Keratinocyte (primary cell): ENCODE measurements at places on chromosomes 12 and 14. TPM values are rescaled to one million over a fixed set of nuclear protein-coding genes. Genes with fewer than 3 reads are reported as not detected.

DNA sequence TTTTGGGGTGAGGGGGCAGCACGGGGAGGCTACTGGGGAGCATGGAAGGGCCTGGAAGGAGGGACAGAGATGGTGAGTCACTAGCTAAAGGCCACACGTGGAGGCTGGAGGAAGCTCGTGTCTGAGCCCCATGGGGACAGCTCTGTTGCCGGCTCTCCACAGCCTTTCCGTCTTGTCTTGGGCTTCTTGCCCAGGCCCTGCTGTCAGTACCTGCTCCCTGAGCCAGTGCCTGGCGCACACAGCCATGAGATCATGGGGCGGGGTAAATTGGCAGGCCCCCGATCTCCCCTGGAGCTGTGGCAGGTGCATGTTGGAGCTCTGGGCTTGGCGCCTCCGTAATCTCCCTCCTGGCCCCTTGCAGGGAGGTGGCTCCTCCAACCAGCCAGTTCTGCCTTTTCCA lies 16.1 kb upstream of the KRT80 start:
- DNase-seq, result no peak

GRCh38 chr12:25469368-25469767 lies 83.7 kb downstream of the LMNTD1 start:
- no peak for DNase-seq

- peak; percentile 70 for DNase-seq
Measured at GRCh38 chr12:123134271-123134671, 16.6 kb downstream of the PITPNM2 start.

SPTSSA gene
- 34.6 to 43.9 TPM (median 42.3 TPM) in 3 replicates for polyA plus RNA-seq

DNA sequence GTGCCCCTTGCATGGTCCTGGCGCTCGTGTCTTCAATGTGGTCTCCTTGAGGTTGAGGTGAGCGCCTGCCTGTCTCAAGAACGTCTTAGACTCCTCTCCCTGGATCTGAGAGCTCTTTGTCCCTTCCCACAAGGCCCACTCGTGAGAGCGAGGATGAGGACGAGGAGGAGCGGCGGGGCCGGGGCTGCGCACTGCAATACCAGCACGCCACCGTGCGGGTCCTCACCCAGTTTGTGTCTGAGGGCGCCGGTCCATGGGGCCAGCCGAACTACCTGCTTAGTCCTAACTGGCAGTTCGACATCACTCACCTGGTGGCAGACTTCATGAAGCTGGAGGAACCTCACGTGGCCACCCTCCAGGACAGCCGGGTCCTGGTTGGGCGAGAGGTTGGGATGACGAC lies 128.1 kb downstream of the SLC15A4 start:
- DNase-seq, result no peak

DNA sequence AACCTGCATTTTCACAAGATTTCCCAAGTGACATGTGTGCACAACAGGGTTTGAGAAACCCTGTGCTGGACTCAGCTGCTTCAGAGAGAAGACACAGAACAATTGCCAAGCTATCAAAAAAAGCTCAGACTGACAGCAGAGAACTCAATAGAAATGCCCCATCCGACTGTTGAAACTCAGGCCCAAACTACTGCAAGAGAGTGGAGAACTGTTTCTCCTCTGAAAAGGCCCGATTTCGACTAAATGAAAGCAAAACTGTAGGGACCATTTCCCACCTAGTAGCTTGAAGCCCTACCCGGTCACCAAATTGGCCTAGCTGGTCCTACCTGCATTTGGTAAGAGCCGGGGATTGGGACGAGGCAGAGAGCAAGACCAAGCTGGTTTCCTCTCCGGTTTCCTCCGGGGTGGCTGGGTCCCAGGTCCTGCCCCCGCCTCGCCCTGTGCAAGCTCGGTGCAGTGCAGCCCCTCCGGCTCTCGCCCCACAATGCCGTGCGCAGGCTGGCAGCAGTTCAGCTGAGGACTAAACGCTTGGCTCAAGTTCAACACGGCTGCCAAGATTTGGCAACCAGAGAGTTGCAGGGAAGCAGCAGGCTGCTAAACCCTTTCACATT lies 1180.6 kb downstream of the VRK1 start:
- peak; percentile 38 for DNase-seq

CCDC197 gene
- not detected in 3 replicates for polyA plus RNA-seq

DNA sequence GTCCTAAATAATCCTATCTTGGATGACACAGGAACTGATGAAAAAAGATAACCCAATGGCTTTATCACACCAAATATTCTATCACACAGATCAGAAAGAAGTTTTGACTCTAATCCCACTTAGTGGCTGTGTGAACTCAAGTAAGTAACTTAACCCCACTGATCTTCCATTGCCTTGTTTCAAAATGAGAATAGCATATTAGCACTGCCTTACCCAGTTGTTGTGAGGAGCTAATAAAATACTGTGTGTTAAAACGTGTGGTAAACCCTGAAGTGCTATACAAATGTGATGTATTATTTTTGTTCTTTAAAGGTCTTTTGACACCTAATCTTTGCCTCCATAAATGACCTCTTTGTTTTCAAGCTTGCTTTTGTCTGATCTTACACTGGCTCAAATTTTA lies 60.9 kb upstream of the ARID2 start:
- DNase-seq, result no peak

DNA sequence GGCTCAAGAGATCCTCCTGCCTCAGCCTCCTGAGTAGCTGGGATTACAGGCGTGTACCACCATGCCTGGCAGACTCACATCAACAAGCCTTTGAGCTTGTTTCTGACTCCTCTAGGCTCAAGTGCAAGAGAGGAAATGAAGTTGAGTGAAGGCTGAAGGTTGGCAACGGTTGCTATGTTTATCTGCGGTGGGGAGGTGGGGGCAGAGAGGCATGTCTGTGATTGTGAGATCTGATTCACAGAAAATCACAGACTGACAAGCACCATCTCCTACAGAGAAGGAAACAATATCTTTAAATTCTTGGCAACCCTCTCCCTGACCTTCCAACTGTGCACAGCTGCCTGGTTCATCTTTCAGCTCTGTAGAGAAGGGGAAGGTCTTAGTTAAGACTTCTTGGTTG lies 22.1 kb upstream of the NINJ2 start:
- no peak for DNase-seq

DNA sequence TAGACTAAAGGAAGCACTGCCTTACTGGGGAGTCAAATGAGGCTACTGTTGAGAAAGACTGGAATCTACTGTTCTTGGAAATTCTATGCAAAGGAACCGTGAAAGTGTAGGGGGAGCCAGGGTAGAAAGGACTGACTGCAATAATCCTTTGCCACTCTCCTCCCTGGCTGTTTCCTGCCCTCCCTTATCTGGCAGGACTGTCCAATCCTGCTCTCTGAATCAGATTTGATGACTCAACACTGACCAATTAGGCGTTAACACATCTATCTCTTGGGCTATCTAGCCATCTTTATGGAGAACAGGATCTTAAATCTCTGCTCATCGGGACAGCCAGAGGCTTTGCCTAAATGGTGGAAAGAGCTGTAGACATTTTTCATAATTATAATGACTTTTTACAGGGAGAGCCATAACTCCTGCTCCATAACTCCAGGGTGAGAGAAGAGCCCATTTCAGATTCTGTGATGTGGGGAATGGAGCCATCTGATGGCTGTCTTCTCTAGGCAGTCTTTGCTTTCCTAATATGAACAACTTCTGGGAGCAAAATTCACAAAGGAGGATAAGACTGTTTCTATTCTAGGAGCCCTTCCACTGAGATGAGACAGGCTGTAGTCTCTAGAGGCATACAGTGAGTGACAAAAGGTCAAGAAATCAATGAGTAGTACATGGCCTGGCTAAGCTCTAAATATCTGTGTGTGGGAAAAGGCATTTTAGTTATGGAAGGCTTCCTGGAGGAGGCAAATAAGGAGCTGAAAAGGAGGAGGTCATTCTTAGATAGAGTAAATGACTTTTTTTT lies 68.9 kb upstream of the CISTR start:
- DNase-seq, result no peak

- no peak for DNase-seq
Measured at GRCh38 chr14:68109132-68109900, 289.7 kb downstream of the RAD51B start.

DNA sequence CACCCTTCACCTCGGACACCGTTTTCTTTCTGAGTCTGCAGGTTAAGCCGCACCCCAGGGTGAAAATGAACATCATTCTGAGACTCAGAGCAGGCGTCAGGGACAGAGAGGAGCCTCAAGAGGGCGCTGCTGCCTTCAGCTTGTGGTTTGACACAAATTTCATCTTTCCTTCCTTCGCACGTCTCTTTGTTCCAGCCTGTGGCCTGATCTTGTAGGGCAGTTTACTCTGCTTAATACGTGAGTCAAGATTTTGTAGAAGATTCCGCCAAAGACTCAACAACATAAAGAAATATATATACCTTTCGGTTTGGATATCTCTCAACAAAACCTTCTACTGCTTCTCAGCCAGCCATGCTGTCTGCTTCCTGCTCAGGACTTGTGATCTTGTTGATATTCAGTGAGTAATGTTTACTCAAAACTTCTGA lies 329.3 kb upstream of the OR4E1 start:
- DNase-seq, result no peak

DNA sequence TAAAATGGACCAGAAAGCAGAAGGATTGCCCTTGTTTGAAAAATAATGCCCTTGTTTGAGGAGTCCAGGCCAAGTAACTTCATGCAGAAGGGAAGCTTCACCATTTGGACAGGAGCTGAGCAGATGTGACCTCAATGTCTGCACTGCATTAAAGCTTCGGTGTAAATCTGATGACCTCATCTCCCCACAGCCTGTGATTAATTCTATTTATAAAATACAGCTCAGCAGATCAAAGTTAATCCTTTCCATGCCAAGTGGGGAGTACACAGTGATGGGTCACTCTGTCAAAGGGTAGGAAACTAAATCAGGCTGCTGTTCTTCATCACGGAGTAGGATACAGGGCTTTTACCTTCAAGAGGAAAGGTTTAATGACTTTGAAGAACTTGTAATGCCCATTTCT lies 533.7 kb downstream of the RPS29 start:
- no peak for DNase-seq

RNASE11 gene
- polyA plus RNA-seq, result not detected in 3 replicates

- DNase-seq, result no peak
Measured at GRCh38 chr14:24694680-24695079, 60.7 kb upstream of the GZMB start.

DNA sequence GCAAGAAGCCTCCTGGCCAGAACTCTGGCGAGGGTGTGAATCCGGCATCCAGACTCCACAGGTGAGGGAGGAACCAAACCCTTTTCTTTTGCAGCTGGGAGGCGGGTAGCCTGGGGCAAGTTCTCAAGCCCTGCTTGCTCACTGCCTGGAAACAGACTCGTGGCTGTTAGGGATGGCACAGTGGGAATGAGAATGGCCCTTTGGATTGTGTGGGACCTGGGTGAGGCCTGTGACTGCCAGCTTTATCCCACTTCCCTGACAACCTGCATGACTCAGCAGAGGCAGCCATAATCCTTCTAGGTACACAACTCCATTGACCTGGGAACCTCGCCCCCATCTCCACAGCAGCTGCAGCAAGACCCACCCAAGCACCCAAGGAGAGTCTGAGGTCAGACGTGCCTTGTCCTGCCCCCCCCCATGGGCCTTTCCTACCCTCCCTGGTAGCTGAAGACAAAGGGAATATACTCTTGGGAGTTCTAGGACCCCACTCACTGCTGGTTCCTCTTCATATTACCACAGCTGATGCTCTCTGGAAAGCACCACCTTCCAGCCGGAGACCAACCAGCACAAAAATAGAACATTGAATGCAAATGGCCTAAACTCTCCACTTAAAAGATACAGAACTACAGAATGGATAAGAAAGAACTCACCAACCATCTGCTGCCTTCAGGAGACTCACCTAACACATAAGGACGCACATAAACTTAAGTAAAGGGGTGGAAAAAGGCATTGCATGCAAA lies 5.1 kb upstream of the GPR33 start:
- peak; percentile 17 for DNase-seq

KRT77 gene
- polyA plus RNA-seq, result 0.54 to 4.6 TPM (median 1.3 TPM) in 3 replicates

- no peak for DNase-seq
Measured at GRCh38 chr14:38042322-38042721, 165.4 kb upstream of the SSTR1 start.

DNA sequence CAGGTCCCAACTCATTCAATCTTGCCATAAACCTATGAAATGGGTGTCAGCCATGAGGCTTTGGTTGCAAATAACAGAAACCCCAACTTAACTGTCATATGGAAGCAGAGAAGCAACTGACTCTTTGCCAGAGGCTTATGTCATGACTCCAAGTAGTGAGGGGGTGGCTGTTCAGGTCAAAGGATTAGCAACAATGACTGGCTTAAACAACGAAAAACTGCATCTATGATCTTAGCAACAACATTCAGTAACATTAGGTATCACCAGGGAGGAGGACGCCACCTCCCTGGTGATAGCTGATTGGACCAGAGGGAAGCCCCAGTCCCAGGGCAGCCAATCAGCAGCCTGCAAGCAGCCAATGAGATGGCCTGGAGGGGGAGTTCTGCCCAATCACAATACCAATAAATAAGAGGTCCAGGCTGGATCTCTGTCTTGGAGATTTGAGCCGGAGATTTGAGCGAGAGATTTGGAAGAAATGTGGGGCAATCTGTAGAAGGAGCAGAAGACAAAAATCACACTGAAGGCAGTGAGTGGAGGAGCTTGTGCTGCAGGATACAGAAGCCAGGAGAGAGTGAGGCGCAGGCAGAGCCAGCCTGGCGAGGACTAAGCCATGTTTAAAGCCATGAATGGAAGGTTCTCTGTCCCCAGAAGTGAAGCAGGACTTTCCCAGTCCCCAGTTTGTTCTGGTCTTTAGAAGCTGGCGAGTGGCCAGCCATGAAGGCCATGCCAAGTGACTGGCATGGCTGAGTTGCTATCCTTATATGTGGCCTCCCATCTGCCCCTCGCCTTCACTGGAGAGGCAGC lies 93.3 kb downstream of the CALM1 start:
- DNase-seq, result no peak

LIN7A gene
- not detected in 3 replicates for polyA plus RNA-seq

DNA sequence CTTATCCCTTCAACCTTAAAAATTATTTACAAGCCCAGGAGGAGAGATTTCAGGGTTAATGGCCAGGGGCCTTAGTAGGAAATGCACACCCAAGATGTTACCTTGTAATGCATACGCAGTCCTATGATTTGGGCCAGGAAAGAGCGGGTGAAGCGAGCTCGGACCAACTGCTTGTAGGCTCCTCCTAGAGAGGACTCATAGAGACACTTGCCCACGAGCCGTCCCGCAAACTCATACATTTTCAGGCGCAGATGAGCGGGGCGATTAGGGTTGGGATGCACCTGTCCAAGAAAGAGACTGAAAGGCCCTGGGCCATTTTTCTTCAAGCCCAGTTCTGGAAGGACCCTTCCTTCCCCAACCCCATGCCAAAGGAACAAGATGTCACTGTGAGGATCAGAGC lies 43.0 kb downstream of the AREL1 start:
- no peak for DNase-seq
